ENCODE measurements at places on chromosomes 13 and 19.

- no peak for DNase-seq
Measured at GRCh38 chr13:49258089-49258796, 10.5 kb downstream of the CDADC1 start.

GRCh38 chr13:28505543-28506135 is 10.7 kb upstream of the FLT1 start:
- no peak for DNase-seq

DNA sequence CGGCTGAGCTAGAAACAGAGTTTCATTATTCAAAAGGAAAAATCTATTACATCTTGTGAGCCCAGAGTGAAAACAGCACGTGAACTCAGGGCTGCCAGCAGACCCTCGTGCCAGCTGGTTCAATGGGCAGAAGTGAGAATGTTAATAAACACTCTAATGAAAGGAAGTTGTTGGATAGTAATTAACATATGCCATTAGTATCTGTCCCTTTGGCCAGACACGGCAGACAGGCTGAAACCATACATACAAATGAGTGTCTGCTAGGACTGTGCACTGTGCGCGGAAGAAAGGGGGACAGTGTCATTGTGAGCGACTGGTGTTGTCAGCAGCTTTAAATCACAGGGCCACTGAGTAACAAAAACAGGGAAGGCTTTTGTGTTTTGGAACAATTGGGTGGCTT is 121.9 kb upstream of the TSC22D1 start:
- no peak for DNase-seq

GRCh38 chr19:32677657-32678056 is 2.0 kb downstream of the RGS9BP start:
- DNase-seq, result no peak

DNA sequence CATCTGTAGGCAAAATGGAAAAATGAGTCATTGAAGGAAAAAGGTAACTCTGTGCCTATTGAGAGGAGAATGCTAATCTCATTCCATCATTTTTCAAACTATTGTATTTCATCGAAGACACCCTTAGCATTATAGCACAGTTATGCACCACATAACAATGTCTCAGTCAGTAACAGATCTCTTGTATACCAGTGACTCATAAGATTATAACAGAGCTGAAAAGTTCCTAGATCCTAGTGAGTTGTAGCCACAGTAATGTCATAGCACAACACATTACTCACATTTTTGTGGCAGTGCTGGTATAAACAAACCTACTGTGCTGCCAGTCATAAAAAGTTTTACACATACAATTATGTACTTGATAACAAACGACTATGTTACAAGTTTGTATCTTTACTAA is 1077.6 kb downstream of the DIAPH3 start:
- DNase-seq, result no peak

- no peak for DNase-seq
Measured at GRCh38 chr13:37919329-37919880, 49.8 kb upstream of the TRPC4 start.

DNA sequence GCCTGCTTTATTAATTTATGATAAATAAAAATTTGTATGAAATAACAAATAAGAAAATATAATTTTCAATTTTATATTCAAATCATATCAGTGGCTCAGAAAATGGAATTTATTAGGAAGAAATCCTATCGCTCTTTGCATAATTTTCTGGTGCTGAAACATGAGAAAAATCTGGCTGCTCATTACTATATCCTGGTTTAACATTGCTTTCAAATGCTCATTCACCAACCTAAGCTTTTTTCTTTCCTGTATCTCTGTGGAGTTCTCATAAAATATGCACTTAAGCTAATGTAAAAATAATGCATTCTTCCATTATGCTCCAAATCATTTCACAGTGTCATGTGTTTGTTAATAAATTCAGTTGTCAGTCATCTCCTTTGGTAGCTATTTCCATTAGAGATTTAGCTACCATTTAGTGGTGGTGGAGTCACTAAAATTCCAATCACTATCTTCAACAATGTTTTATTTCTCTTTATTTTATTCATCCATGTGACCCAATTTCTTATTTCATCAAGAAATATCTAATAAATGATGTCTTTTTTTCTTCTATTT is 498.0 kb downstream of the DCT start:
- DNase-seq, result no peak

DNA sequence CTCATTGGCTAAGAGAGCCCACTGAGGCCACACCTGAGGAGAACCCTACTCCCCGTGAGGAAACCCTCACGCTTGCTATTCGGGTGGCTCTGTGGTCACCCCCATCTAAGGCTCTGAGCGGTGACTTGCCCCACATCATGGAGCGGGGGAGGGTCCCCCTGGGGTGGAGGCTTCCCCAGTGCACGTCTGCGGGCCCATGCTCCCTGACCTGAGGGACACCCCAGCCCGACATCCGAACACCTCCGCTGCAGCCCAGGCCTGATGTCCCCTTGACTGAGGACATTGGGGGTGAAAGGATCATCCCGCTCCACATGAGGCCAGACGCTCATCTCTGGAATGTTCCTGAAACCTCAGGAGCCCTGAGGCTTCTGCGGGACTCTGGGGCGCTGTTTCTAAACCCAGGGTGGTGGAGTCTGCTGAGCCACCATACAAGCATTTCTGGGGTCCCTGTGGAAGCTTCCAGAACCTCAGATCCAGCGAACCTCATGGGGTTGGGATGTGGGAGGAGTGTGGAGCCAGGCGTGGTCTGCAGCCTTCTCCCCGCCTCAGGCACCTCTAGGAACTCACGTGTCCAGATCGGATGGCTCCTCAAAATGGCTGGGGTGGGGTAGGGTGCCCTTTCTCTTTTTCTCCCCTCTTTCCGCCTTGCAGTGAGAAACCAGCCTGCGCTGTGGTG is 19.9 kb downstream of the TMED1 start:
- no peak for DNase-seq

DNA sequence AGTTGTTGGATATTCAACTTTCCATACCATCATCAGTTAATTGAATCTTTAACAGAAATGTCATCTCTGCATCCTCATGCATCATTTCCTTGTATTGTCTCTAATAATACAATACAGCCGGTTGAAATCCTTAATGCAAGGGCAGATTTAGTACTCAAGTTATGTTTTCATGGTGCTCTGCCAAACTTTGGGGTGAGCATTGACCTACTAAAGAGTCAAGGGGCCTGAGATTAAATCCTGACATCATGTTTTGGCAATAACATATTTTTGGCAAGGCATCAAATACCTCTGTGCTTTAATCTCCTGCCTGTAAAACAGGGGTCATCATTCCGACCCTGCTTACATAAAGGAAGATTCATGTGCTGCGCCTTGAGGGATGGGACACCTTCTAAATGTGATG is 42.7 kb upstream of the ABCC4 start:
- no peak for DNase-seq

DNA sequence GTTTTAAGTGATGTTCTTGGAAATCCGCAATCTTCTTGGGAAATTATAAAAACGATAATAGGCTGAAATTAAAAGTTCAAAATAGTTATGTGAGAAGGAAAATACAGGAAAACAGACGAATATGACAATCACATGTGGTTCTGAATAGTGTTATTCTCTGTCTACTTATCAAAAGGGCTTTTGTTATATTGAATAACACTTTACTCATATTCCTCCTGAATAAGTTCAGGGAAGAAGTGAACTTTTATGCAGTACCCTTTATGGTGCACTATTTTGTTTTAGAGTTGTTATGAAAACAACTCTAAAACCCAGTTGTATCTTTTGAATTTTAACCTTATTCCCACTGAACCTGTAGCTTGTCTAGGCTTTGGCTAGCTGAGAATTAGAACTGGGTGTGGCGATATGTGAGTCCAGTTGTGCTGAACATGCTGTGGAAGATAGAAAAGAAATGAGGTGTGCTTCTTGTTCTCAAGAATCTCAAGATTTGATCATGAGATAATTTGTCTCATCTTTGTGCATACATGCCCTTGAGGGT is 384.4 kb downstream of the LMO7 start:
- no peak for DNase-seq

GRCh38 chr13:71727042-71727441 is 140.0 kb downstream of the DACH1 start:
- no peak for DNase-seq

Measured in renal pelvis (tissue), 12 donors.